ENCODE measurements at places on chromosomes 11 and 22.

DNA sequence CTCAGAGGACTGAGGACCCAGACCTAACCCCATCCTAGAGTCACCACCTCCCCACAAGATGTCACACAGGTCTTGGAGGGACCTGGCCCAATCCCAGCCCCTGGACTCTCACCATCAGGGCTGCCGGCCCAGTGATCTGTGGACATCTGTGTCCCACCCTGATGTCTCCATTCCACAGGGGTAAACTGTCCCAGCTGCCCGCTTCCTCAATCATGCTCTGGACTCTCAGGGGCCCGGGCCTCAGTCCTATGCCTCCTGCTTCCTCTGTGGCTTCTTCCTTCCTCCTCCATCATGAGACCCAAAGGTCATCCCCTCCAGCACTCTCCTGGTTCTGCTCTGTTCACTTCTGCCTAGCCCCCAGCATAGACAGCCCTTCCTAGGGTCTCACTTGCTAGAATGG, 32.2 kb downstream of the ARAP1 start:
- DNase-seq: no peak

GRCh38 chr11:121534131-121535093, 81.6 kb upstream of the SORL1-AS1 start:
- DNase-seq: no peak

DNA sequence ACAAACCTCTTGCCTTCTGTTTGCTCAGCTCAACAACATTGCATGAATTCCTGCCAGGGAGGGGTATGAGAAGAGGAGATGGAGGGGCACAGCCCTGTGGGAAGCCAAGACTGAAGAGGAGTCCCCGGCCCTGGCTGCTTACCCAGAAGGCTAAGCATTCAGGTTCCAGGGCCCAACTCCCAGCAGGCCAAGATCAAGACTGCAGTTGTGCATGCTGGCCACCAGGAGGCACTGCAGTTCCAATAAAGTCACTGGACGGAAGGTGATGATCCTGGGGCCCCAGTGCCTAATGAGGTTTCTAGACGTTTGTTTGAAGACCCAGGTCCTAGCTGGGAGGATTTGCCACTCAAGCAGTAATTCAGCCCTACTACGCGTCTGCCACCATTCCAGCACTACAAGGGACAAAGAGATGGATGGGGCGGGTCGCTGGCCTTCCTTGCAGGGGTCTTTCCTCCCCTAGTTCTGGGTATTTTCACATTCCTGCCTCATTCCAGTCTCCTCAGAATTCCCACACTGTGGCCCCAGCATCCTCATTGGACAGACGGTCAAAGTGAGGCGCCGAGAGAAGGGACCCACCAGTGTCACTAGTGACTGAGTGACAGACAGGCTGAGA, 23.6 kb downstream of the ALX4 start:
- DNase-seq: peak; percentile 11

GRCh38 chr11:47620836-47621378, 21.5 kb downstream of the MTCH2 start:
- DNase-seq: no peak

- no peak for DNase-seq
These were observed 43.1 kb upstream of the AMOTL1 start for GRCh38 chr11:94725097-94725496.

- no peak for DNase-seq
These were observed 6.1 kb upstream of the ARAP1 start for GRCh38 chr11:72758304-72758689.

DNA sequence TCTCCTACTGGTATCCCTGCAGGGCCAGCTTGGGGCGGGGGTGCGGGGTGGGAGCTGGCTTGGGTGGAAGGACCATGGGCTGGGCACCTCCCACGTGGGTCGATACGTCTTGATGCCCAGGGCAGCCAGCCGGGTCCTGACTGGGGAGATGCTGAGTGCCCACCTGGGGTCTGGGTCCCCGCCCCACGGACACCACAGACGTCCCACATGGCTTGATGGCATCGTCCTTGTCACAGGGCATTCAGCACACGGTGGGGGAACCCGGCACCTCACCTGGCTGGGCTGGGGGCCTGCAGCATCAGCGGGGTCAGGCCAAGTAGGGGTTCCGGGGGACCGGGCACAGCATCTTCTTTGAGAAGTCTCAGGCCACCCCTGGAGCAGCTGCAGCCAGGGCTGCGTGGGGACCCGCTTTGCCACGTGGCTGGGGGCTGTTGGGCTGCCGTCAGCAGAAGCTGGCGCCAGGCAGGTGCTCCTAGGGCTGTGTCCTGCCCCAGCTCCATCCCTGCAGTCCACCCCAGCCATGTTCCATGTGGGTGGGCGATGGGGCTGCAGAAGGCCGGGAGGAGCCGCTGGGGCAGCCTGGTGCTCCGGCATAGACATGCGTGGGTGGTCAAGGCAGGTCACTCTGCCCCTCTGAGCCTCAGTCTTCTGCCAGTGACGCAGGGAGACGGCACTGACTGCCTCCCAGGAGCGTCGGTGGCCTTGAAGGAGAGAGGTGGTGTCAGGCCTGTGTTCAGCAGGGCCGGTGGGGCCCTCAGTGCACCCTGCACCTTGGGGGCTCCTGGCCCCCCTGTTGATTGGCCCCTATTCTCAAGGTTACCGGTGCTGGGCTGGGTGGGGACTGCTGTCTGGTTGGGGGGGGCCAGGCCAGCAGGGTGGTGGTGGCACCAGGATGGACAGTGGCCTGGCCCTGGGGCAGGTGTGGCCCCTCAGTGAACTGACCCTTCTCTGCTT, 8.4 kb downstream of the SELENOO start:
- no peak for DNase-seq

DNA sequence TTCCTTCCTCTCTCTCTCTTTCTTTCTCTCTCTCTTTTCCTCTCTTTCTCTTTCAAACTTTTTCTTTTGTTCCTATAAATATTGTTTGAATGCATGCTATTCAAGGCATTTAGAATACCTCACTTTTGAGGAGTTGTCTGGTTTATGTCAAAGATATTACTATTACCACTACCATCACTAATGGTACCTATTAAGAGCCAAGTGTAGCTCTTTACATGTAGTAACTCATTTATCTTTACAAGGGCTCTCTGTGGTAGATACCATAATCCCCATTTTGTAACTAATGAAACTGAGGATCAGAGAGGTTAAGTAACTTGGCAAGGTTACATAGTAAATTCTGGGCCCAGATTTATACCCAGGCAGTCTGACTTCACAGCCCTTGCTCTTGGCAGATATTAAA, 116.0 kb downstream of the CSTPP1 start:
- no peak for DNase-seq

DNA sequence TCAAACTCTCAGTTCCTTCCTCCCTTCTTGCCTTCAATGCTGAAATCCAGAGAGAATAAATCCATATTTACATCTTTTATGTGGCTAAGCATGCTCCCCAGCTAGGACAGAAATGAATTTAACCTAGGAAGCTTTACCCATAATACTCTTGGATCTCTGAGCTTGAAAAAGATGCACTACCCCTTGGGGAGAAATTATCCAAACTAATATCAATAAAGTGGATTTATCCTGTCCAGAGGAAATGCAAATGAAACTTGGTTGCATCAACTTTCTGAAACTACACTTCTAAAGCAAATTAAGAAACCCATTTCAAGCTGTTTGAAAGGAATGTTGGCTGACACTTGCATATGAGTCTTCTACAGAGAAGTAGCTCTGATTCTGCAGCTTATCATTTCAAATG, 347.9 kb downstream of the TTC28 start:
- DNase-seq: no peak

DNA sequence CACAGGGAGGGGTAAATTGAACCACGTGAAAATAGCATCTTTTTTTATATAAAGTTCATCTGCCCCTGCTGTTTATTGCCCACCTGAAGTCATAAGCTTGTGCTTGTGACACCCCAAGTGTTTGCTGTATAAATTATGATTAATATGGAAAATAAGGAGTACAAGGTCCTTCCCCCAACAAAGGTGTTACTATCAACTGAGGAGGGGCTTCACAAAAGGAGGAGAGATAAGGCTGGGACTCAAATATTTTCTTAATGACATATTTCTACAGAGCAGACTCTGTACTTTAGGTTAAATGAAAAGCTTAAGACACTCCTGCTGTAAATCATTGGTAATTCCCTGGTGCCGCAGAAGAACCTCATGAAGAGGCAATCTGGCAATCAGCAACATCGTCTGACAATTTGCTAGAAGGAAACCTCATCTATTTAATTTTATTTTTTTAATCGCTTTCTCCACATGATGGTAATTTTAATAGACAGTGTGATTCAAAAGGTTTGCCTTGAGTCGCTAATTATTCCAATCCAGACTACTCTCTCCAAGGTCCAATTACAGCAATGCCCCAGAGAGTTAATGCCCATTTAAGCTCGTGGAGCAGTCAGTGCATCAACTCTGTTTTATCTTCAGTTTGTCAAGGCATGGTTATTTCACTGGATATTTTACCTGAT, 1432.4 kb downstream of the FAM181B start:
- no peak for DNase-seq

DNA sequence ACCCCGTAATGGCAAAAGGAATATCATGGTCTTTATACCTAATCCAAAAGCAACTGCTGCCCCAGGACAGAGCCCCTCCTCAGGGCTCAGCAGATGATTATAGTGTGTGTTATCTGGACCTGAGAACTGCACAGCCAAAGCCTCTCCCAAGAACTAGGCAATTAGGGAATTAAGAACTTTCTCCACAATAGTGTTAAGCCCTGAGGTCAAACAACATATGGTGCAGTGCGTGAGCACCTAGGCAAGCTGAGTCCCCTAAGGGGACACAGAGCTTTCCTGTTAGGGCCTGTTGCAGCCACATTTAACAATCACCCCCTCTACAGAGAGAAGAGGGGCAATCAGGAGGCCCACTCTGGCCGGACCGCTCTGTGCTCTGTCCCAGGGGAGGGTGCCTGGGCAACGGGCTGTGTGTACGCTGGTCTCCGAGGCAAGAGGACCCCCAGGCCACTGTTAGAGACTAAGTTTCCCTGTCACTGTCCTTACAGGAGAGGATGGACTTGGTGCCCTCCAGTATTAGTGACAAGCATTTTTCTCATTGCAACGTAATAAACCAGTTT, 1.4 kb upstream of the KCNJ5 start:
- no peak for DNase-seq

DNA sequence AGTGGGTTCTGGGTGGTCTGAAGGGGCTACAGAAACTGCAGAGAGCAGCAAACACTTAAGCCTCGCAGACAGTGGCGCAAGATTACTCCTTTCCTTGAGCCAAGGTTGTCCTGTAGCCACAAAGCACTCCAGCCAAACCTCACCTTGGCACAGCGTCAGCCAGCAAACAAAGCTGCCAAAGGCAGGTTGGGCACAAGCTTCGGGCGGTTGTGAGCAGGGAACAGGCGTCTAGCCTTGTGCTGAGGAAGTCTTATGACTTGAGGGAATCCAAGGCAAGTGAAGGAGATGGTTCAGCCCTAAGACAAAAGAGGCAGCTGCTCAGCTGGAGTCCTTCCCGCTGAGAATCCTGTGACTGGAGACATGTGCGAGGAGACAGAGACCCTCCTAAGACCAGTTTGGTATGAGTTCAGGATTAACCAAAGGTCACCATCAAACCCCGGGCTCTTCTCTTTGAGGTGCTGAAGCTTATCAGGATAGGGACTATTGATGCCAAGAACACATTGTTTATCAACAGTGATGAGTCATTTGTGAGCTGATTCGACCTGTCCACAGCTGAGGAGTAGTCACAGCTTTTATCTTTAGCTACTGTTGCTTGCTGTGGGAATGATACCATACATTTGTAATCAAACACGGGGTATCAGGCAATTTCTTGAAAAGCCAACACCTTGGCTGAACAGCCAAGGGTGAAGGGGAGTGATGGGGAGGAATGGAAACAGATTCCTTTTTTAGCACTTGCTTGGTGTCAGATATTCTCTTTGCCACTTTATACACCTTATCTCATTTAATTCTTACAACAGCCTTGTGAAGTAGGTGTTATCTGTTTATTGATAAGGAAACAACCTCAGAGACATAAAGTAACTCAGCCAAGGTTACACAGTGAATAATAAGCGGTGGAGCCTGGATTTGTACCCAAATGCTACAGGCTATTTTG, 4.6 kb downstream of the ADM start:
- DNase-seq: no peak

DNA sequence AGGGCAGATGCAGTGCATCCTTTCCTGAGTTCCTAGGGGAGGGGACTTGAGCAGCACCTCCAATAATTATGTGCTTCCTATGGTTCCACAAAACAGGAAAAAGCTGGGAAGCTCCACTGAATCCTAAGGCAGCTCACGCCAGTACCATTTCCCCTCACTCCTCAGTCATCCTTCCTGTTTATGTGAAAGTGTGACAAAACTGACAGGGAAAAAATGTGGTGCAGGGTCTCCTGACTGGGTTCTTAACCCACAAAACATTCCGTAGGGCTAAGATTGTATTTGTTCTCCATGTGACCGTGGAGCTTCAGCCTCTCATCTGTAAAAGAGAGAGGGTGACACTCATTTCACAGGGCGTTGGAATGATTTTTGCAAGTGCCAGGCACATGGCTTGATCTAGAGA, 12.2 kb upstream of the LYVE1 start:
- DNase-seq: no peak

GRCh38 chr11:12404436-12404835, 27.1 kb downstream of the PARVA start:
- no peak for DNase-seq

- DNase-seq: no peak
These were observed 1.8 kb upstream of the CHADL start for GRCh38 chr22:41242396-41243117.

GRCh38 chr11:96134602-96135001, 208.4 kb downstream of the MAML2 start:
- DNase-seq: no peak

GRCh38 chr11:65501472-65502273, 2.8 kb downstream of the MALAT1 start:
- no peak for DNase-seq

GRCh38 chr11:45543808-45544422, 121.5 kb downstream of the CHST1 start:
- peak; percentile 4 for DNase-seq

DNA sequence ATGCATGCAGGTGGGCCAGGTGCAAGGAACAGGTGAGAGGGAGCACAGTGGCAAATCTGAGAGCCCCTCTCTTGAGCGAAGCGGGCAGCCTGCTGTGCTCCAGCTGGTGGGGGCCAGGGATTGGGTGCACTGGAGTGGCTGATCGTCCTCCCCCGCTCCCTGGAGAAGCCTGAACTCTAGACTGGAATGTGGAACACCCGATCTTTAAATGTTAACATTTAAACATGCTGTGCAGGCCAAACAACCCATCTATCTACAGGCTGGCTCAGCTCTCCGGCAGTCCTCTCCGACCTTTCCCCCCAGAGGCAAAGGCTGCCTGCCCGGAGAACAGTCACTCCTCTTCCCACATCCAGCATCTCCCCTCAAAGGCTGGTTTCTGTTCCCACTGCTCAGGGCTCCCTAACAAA, 5.1 kb downstream of the MRGPRF start:
- DNase-seq: peak; percentile 33

- DNase-seq: no peak
These were observed 164.0 kb upstream of the UBASH3B start for GRCh38 chr11:122491509-122491908.

- DNase-seq: no peak
These were observed 1.1 kb upstream of the CD6 start for GRCh38 chr11:60970369-60970774.
